ENCODE measurements at places on chromosomes 12 and 14.

- DNase-seq: no peak
These were observed 26.4 kb downstream of the BBOF1 start for GRCh38 chr14:74045522-74045921.

- DNase-seq: no peak
These were observed 6.5 kb downstream of the WNT5B start for GRCh38 chr12:1635301-1636095.

DNA sequence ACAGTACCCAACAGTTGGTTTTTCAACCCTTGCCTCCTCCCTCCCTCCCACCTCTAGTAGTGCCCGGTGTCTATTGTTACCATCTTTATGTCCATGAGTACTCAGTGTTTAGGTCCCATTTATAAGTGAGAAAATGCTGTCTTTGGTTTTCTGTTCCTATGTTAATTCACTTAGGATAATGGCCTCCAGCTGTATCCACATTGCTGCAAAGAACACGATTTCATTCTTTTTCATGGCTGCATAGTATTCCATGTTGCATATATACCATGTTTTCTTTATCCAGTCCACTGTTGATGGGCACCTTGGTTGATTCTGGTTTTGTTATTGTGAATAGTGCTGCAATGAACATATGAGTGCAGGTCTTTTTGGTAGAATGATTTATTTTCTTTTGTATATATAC is 631.3 kb downstream of the MED13L start:
- no peak for DNase-seq

GRCh38 chr14:55582746-55583145 is 2.7 kb downstream of the KTN1 start:
- no peak for DNase-seq

DNA sequence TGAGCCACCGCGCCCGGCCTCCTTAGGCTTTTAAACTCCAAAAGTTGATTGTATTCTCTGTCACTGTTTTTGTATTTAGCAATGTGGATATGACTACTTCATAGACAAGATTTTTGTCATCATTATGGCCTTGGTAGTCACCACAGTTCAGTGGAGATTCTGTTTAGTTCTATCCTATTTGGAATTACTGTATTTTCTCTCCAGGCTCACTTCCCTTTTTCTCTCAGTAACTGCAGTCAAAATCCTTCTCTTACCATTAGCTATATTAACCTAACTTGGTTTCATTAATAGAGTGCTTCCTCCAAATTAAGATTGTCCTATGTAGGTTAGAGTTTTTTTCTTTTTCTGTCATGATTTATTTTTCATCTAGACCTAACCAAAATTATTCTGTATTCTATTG is 283.9 kb downstream of the TMTC2 start:
- no peak for DNase-seq

- no peak for DNase-seq
These were observed 186.0 kb upstream of the HMGA2 start for GRCh38 chr12:65638324-65638723.

- peak; percentile 64 for DNase-seq
These were observed 124.8 kb downstream of the SAMD4A start for GRCh38 chr14:54691525-54692283.

- no peak for DNase-seq
These were observed 78.9 kb downstream of the ITPK1 start for GRCh38 chr14:93036652-93037345.

GRCh38 chr12:118821386-118821925 is 159.9 kb upstream of the SRRM4 start:
- no peak for DNase-seq

DNA sequence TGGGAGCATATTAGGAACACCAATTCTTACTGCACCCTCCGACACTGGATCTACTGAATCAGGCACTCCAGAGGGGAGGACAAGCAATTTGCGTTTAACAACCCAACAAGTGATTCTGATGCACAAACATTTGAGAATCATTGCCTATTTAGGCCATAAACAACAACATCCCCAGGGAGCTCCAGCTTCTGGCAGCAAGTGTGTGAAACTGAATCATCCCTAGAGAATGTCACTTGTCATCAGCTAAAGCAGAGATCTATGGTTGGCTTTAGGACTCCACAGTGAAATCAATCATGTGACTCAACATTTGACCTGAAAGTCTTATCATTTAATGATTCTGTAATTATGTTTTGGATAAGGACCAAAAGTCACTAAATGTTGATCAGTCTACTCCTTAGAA is 505.0 kb upstream of the FLRT2 start:
- DNase-seq: peak; percentile 82

DNA sequence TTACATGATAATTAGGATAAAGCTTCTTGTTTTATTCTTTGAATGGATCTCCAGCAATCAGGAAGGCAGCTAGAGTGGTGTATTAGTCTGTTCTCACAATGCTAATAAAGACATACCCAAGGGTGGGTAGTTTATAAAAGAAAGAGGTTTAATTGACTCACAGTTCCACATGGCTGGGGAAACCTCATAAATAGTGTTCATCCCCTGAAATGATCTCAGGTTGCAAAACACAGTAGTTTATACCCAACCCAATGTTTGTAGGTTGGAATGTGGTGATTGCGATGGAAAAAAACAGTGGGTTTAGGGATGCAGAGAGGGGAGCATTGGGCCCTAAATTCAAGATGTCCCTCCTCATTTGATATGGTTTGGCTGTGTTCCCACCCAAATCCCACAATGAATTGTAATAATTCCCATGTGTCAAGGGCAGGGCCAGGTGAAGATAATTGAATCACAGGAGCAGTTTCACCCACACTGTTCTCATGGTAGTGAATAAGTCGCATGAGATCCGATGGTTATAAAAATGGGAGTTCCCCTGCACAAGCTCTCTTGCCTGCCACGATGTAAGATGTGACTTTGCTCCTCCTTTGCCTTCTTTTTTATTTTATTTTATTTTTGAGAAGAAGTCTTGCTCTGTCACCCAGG is 11.5 kb downstream of the MUCL1 start:
- DNase-seq: no peak

DNA sequence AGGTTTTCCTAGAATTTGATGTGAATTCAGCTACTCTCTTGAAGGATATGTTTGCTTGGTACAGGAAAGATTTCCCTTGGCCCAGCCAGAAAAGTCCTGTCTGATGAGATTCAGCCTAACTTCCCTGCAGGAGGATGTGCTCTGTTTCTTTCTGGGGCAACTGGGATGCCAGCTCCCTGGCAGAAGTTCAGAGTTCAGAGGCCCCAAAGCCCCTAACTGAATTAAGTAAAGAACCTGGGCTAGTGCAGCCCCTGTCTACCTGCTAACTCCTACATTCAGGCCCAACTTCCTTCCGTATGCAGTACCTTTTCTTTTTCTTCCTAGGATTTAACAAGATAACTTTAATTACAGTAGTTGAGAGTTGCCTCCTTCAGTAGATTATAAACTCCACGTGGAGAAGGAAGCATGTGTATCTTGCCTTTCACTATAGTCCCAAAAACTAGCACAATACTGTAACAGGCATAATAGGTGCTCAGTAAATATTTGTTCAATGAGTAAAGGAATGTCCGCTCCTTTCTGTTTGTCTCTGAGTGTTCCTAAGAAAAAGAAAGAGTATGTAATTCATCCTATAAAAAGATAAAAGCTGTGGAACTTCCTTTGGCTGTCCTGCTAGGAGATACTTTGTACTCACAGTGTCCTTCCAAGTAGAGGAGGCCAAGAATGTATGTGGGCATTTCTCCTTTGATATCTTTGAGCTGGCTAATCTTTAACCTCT is 141.0 kb downstream of the SLC8A3 start:
- no peak for DNase-seq

GRCh38 chr14:36383767-36384431 is 63.5 kb upstream of the MBIP start:
- no peak for DNase-seq

DNA sequence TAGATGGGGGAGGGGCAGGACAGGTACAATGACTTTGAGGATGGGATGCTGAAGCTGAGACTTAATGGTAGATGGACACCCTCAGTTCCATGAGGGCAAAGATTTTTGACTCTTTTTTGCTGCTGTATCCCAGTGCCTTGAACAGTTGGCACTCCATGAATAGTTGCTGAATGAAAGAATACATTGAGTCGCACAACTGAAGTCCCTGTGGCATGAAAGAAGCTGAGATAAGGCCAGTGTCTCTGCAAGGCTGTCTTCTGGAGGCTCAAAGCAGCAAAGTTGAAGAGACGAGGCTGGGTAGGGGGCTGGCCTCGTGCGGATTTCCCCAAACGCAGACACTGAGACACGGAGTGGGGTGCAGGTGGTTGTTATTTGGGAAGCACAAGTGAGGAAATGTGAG is 179.3 kb downstream of the ADCK1 start:
- no peak for DNase-seq

DNA sequence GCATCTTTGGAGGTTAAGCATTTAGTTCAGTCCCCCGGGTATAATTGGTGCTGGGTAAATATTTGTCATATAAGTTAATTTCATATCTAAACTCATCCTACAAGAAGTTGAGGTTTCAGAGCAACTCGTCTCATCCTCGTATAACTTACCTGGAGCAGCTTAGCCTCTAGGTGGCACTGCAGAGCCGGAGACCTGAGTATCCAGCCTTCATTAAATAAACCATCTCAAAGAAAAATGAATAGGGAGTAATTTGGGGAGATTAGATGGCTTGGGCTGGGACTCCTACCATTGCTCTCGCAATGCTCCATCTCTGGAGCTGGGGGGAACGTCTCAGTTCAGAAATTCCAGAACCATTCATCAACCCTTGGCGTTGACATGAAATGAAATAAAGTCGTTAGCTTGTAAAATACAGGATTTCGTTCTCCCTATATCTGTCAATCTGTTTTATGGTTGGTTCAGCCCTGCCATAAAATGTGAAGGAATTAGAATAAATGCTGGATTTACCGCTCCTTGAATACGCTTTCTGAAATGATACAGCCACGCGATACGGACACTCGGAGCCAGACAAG is 122.9 kb upstream of the TMEM132D start:
- DNase-seq: peak; percentile 5

DNA sequence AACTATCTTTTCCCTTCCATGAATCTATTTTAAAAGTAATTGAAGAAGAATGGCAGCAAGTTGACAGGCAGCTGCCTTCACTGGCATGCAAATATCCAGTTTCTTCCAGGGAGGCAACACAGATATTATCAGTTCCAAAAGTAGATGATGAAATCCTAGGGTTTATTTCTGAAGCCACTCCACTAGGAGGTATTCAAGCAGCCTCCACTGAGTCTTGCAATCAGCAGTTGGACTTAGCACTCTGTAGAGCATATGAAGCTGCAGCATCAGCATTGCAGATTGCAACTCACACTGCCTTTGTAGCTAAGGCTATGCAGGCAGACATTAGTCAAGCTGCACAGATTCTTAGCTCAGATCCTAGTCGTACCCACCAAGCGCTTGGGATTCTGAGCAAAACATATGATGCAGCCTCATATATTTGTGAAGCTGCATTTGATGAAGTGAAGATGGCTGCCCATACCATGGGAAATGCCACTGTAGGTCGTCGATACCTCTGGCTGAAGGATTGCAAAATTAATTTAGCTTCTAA is 18.4 kb downstream of the TMPO start:
- no peak for DNase-seq

GRCh38 chr12:20099395-20100183 is 268.7 kb upstream of the PDE3A start:
- DNase-seq: no peak

DNA sequence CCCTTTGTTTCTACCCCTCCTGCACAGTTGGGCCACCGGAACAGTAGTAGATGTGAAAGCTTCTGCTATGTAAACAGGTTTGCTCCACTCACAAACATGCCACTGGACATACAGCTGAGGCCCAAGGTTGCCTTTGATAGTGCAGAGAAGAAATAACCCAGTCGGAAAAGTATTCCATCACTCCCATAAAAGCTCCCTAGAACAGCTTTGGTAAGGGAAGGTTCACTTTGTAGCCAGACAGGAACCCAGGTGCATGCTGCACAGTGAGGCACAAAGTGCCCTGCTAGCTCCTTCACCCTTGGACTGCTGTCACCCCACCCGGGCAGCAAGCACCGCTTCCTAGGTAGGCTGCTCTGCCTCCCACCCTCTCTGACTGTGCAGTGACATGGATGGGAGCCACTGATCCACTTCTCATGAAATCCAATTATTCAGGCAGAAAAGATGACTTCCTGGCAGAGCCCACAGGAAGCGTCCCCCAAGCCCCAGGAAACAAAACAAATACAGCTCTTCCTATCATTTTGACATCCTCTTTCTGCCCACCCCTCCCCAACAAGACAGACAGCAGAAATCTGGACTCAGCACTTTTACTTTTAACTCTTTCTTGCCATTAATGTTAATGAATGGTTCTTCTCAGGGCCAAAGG is 100.2 kb downstream of the SRGAP1 start:
- DNase-seq: no peak

All from A172 (cell line).